IPS DF 6.9 (cell line): ENCODE measurements at places on chromosomes 16 and 17.

DNA sequence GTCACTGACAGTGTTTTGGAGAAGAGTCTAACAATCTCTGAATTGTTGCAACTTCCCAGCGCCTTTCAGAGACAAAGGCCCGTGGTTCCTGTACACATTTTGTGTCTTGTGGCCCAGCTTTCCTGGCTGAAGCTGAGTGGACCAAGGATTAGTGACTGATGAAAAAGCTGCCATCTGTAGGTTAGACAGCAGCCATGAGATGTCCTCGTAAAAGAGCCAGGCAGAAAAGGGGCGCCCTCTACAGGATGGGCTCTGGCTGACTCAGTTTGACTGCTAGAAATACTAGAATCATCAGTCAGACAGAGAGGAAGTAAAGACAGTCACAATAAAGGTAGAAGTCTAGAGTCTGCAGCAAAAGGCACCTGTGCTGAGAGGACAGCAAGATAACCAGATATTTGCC is 26.5 kb upstream of the NF1 start:
- H3K27me3 ChIP-seq, result no peaks in the 10 kb centered on the region
- H3K4me3 ChIP-seq, result no peak overlapping the region

DNA sequence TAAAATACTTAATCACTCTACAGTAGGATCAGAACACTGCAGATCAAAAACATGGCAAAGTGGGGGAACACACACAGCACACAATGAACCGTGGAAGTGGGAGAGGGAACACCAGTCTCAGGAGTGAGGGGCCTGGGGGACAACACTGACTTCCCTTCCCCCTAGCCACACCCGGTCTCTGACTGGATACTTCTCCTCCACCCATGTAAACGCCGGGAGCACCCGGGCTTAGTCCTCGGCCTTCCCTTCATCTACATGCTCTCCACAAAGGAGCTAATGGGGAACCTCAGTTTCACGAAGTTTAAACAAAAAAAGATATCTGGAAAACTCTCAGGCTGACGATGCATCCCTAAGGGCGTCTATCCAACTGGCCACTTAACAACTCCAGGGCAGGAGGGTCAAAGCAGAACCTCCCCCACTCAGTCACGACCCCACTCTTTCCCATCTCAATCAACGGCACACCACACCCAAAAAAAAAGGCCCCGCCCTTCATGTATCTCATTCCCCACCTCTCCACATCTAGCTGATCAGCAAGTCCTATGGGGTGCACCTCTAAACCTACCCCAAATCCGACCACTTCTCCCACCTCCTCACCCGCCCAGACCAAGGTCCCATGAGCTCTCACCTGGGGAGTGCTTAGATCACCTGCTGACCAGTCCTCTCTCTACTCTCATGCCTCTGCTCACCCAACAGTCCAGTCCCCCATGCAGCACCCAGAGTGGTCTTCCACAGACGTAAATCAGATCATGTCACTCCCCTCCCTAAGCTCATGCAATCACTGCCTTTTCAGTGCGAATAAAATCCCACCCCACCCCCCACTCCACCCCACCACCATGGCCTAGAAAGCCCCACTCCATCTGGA is 7.4 kb downstream of the ZDHHC7 start:
- H3K4me3 ChIP-seq, result no peak overlapping the region
- H3K4me1 ChIP-seq, result peaks cover 4% of the 10 kb centered on the region; the same call in 1 of the 2 replicates
- no peak overlapping the region for H3K27ac ChIP-seq
- no peaks in the 10 kb centered on the region for H3K36me3 ChIP-seq

GRCh38 chr16:76235426-76235825 is 41.8 kb upstream of the CNTNAP4 start:
- no peaks in the 10 kb centered on the region for H3K4me1 ChIP-seq
- DNase-seq, result no peak
- no peaks in the 10 kb centered on the region for H3K36me3 ChIP-seq
- no peak overlapping the region for H3K27ac ChIP-seq
- H3K4me3 ChIP-seq, result no peak overlapping the region

- H3K27ac ChIP-seq, result no peak overlapping the region
- H3K27me3 ChIP-seq, result no peaks in the 10 kb centered on the region
- peaks cover 3% of the 10 kb centered on the region for H3K4me1 ChIP-seq
Measured at GRCh38 chr17:81869221-81870130, 1.7 kb downstream of the ARHGDIA start.

- no peaks in the 10 kb centered on the region for H3K27me3 ChIP-seq
- DNase-seq, result no peak
- H3K27ac ChIP-seq, result no peak overlapping the region
- no peaks in the 10 kb centered on the region for H3K4me1 ChIP-seq
- peaks cover 7% of the 10 kb centered on the region for H3K36me3 ChIP-seq
Measured at GRCh38 chr16:4709481-4709880, 16.1 kb downstream of the NUDT16L1 start.

GRCh38 chr16:2966808-2967191 is 2.3 kb upstream of the PAQR4 start:
- peak overlapping the region; percentile 22; the same call in 1 of the 2 replicates for H3K4me3 ChIP-seq
- H3K36me3 ChIP-seq, result peaks cover 2% of the 10 kb centered on the region; the same call in 1 of the 2 replicates
- no peak for DNase-seq
- no peaks in the 10 kb centered on the region; the same call in 1 of the 2 replicates for H3K27me3 ChIP-seq

- H3K36me3 ChIP-seq, result no peaks in the 10 kb centered on the region
- no peak for DNase-seq
- H3K27me3 ChIP-seq, result peaks cover 8% of the 10 kb centered on the region; the same call in 1 of the 2 replicates
- H3K4me3 ChIP-seq, result peak overlapping the region; percentile 59; the same call in 1 of the 2 replicates
Measured at GRCh38 chr17:6712854-6713129, 377 bp downstream of the SLC13A5 start.

GRCh38 chr16:65576631-65577030 is 454.8 kb upstream of the CDH11 start:
- H3K4me3 ChIP-seq, result no peak overlapping the region
- H3K4me1 ChIP-seq, result peaks cover 2% of the 10 kb centered on the region; the same call in 1 of the 2 replicates
- H3K27ac ChIP-seq, result no peak overlapping the region
- no peaks in the 10 kb centered on the region for H3K27me3 ChIP-seq
- peak; percentile 55 for DNase-seq
- no peaks in the 10 kb centered on the region for H3K36me3 ChIP-seq

- H3K27me3 ChIP-seq, result no peaks in the 10 kb centered on the region
- H3K36me3 ChIP-seq, result no peaks in the 10 kb centered on the region
- no peak overlapping the region for H3K4me3 ChIP-seq
- DNase-seq, result no peak
- H3K4me1 ChIP-seq, result no peaks in the 10 kb centered on the region
- H3K27ac ChIP-seq, result no peak overlapping the region
Measured at GRCh38 chr17:41067281-41067680, 1.6 kb upstream of the KRTAP2-4 start.

DNA sequence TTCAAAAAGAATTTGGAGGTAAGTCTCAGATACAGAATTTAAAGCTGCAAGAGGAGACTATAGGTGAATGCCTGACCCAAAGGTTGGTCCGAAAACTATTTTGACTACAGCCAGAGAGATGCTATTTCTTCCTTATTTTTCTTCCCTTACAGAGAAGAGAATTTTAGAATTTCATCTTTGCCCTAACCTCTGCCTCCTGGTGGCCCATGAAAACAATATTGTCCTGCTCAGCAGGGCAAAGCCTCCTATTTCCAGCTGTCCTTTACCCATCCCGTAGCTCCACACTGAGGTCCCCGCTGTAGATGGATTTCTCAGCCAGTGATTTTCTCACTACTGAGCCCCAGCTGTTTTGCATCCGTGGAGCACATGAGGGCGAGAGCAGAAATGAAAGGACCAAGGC is 24.6 kb downstream of the HOXB1 start:
- no peaks in the 10 kb centered on the region for H3K4me1 ChIP-seq
- peaks cover 2% of the 10 kb centered on the region; the same call in 1 of the 2 replicates for H3K27me3 ChIP-seq
- H3K27ac ChIP-seq, result no peak overlapping the region
- no peaks in the 10 kb centered on the region for H3K36me3 ChIP-seq

GRCh38 chr16:28837672-28838557 is 8.2 kb downstream of the TUFM start:
- DNase-seq, result no peak
- peaks cover 47% of the 10 kb centered on the region for H3K36me3 ChIP-seq
- H3K27ac ChIP-seq, result no peak overlapping the region
- H3K27me3 ChIP-seq, result no peaks in the 10 kb centered on the region

DNA sequence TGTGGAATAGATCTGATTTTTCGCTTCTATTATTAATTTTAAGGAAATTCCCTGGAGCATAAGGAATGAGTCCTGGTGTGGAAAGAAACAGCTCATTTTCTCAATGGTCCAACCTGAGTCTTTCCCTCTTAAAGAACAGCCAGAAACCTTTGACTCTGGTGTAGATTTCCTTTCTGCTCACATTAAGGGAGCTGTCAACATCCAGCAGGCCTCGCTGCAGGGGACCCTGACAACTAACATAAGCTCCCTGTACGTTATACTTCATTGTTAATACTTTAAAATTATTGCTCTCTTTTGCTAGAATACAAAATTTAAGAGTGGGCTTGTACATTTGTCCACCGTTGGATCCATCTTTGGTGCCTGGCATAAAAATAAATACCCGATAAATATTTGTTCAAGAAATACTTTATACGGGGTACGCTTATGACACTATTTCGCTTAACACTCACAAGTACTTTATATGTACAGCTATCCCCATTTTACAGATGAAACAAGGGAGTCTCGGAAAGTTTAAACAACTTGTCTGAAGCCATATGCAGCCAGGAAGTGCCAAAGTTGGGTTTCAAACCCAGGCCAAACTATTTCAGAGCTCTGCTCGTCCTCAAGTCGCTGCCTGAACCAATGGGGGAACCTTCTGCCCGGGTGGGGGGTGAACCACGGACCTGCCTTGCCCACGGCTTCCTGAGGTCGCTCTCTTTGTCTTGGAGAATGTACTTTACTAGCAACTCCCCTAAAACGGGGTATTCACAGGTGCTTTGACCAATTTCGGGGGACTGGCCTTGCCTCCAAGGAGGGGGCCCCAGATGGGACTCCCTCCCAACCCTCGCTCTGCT is 611 bp downstream of the SMARCE1 start:
- no peaks in the 10 kb centered on the region for H3K27me3 ChIP-seq
- no peak for DNase-seq
- H3K36me3 ChIP-seq, result no peaks in the 10 kb centered on the region; the same call in 1 of the 2 replicates
- no peaks in the 10 kb centered on the region for H3K4me1 ChIP-seq
- no peak overlapping the region for H3K27ac ChIP-seq

DNA sequence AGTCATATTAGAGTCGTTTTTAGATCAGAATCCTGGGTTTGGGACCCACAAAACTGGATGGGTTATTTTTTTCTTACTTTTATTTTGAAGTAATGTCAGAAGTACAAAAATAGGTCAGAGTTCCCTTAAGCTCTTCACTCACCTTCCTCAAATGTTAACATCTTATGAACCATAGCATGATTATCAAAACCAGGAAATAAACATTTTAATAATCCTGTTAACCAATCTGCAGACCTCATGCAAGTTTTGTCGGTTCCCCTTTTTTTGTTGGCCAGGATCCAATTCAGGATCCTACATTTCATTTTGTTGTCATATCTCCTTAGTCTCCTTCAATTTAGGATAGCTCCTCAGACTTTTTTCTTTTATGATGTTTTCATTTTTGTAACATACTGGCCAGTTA is 162.0 kb downstream of the CHD9 start:
- H3K27me3 ChIP-seq, result no peaks in the 10 kb centered on the region
- no peak overlapping the region for H3K27ac ChIP-seq
- H3K4me1 ChIP-seq, result no peaks in the 10 kb centered on the region
- H3K36me3 ChIP-seq, result no peaks in the 10 kb centered on the region
- no peak overlapping the region for H3K4me3 ChIP-seq
- DNase-seq, result no peak

DNA sequence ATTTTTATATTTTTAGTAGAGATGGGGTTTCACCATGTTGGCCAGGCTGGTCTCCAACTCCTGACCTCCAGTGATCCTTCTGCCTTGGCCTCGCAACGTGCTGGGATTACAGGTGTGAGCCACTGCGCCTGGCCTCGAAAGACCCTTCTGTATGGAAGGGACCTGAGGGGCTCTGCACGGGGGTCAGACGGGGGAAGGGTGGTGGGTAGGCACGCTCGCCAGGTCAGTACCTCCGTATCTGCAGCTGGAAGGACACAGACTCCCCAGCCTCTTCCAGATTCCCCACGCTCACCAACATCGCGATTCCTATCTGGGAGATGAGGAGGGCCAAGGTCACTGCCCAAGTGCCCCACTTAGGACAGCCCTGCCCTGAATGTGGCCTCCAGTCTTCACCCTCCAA is 12.7 kb downstream of the ITGA2B start:
- peaks cover 5% of the 10 kb centered on the region; the same call in 1 of the 2 replicates for H3K4me1 ChIP-seq
- no peak overlapping the region for H3K4me3 ChIP-seq
- no peaks in the 10 kb centered on the region for H3K27me3 ChIP-seq
- no peaks in the 10 kb centered on the region for H3K36me3 ChIP-seq
- no peak overlapping the region for H3K27ac ChIP-seq
- DNase-seq, result no peak

- peaks cover 5% of the 10 kb centered on the region for H3K4me1 ChIP-seq
- no peak overlapping the region for H3K27ac ChIP-seq
Measured at GRCh38 chr17:44315760-44316731, 7.6 kb downstream of the RUNDC3A start.

- peaks cover 38% of the 10 kb centered on the region for H3K27me3 ChIP-seq
- no peak overlapping the region for H3K4me3 ChIP-seq
- no peak overlapping the region for H3K27ac ChIP-seq
- H3K36me3 ChIP-seq, result peaks cover 4% of the 10 kb centered on the region; the same call in 1 of the 2 replicates
Measured at GRCh38 chr17:74862108-74862901, 2.6 kb upstream of the GRIN2C start.

GRCh38 chr17:73900516-73900915 is 256.3 kb upstream of the SDK2 start:
- H3K36me3 ChIP-seq, result no peaks in the 10 kb centered on the region
- no peak overlapping the region for H3K4me3 ChIP-seq
- no peak for DNase-seq
- H3K27me3 ChIP-seq, result peaks cover 45% of the 10 kb centered on the region
- H3K4me1 ChIP-seq, result no peaks in the 10 kb centered on the region

DNA sequence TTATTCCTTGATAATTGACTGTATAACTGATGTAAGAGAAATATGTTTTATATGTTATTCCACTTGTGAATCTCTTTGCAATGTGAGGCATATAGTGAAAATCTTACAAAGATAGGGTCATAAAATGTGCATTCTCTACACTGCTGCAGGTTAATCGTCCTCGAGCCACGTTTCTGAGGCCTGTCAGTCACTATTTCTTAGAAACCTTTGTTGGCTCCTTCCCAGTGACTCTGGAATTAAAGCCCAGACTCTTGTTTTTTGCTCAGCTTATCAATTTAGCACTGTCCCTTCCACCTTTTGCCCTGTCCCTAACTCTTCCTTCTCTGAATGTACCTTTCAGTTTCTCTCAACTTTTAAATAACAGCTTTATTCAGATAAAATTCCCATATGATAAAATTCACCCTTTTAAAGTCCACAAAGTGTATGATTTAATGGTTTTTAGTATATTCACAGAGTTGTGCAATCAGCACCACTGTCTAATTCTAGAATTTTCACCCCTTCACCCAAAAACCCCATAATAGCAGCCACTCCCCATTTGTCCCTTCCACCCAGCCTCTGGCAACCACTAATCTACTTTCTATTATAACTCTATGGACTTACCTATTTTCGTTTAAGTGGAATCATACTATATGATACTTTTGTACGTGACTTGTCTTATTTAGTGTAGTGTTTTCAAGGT is 8.6 kb downstream of the TNRC6A start:
- no peaks in the 10 kb centered on the region for H3K36me3 ChIP-seq
- H3K27me3 ChIP-seq, result no peaks in the 10 kb centered on the region
- no peak overlapping the region for H3K27ac ChIP-seq
- no peak overlapping the region for H3K4me3 ChIP-seq
- DNase-seq, result no peak
